SJSA1 (cell line): ENCODE measurements at places on chromosomes 3 and 15.
A peak's percentile ranks its signal among the peaks of the same experiment; 100 is the strongest.

- DNase-seq: no peak
Observed at GRCh38 chr3:127014536-127015281, 31.8 kb downstream of the PLXNA1 start.

DNA sequence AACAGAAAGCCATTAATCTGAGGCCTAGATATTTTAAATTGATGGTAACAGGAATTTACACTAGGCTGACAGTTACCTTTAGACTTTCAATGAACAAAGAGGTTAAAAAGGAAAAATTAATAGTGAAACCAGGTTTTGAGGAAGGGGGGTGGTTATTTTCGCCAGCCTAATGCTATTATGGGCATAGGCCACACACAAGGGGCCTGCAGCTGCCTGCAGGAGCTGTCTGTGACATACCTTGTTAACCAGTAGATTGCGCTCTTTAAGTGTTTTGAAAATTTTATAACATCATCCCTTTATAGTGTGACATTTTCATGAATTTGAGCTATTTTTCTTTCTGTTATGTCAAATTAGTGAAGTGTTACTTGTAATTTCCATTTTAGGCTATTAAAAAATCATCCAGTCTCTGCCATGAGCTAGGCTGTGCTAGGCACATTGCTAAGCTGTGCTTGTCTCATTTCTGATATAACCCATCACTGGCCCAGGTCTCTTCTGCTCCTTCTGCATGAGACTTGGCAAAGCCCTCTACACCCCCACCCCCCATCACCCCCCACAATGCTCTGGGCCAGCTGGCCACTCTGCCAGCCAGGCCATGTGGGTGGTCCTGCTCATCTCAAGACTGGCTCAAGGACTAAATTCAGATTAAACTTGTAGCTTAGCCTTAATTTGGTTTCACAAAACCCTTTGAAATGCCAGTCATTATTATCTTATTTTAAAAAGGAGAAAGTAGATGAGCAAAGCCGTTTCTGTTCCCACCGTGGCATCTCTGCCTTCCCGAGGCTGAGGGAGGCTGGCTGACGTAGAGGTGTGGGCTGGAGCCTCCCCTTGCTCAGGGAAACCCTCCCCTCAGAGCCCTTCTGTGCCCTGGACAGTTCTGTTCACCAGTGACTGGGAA, 48.4 kb upstream of the SEC22A start:
- DNase-seq: peak; percentile 66

DNA sequence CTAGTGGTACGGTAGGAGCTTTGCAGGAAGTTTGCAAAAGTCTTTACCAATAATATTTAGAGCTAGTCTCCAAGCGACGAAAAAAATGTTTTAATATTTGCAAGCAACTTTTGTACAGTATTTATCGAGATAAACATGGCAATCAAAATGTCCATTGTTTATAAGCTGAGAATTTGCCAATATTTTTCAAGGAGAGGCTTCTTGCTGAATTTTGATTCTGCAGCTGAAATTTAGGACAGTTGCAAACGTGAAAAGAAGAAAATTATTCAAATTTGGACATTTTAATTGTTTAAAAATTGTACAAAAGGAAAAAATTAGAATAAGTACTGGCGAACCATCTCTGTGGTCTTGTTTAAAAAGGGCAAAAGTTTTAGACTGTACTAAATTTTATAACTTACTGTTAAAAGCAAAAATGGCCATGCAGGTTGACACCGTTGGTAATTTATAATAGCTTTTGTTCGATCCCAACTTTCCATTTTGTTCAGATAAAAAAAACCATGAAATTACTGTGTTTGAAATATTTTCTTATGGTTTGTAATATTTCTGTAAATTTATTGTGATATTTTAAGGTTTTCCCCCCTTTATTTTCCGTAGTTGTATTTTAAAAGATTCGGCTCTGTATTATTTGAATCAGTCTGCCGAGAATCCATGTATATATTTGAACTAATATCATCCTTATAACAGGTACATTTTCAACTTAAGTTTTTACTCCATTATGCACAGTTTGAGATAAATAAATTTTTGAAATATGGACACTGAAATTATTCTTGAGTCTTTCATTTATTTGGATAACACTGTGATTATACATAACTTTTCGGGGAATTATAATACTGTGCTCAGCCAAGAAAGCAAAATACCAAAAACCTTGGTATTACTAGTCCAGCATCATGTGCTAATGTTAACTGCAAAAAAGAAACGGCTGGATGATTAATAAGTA, 2.2 kb downstream of the SOX2 start:
- DNase-seq: no peak

- no peak for DNase-seq
Observed at GRCh38 chr3:177332955-177333354, 135.7 kb upstream of the TBL1XR1 start.

DNA sequence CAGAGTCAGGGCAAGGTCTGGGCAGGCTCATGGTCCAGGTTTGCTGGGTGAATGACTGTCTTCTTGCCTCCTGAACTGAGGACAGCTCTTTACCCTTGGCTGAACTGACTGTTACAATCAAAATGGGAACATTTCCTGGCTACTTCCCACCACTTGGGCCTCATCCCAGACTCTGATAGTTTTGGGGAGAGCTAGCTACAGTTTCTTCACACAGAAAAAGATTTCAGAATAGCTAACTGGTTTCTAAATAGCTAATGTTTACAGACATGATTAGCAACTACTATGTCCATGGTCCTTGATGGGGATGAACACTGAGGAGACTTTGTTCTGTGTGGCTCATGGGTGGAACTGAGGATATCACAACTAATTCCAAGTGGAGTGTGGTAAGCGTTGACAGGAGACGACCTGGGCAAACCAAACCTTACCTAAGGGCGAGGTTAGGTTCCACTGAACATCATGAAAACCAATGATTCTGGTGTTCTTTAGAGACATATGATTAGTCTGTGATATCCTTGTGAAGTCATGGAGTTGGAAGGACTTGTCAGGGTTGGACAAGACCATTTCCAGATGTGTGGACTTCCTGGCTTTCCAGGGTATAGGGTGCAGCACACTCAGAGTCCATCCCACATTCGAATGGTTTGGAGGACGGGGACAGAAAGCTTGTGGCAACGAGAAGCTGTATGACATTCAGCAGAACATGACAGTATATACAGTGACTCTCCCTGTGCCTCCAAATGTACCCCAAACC, 7.3 kb downstream of the ALPK3 start:
- DNase-seq: no peak

GRCh38 chr3:185583925-185584324, 2.2 kb upstream of the SENP2 start:
- DNase-seq: no peak

- no peak for DNase-seq
Observed at GRCh38 chr15:74328331-74329056, 39.0 kb downstream of the CYP11A1 start.

DNA sequence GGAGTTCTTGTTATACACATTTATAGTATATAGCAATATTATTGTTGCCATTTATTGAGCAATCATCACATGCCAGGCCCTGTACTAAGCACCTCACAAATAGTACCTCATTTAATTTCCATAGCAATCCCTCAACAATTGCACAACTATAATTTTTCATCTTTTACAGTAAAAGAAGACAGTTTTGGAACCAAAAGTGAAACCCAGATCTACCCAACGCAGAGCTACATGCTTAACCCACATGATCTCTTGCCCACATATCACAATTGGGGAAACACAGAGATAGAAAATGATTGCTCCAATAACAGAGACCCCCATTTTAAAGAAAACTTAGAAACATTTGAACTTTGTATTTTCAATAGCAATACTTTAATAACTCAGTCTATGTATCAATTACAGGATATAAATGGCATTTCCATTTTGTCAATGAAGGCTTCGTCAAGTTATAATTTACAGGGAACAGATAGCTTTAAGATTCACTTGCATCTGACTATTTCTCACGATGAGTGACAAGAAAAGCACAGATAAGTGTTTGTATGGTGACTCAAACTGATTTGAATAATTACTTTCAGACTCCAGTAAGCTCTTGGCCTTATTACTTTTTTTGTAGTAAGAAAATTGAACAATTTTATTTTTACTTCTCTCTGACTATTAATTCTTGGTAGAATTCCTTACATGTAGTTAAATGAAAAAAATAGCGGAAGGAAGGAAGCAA, 38.7 kb upstream of the CCDC50 start:
- DNase-seq: no peak

DNA sequence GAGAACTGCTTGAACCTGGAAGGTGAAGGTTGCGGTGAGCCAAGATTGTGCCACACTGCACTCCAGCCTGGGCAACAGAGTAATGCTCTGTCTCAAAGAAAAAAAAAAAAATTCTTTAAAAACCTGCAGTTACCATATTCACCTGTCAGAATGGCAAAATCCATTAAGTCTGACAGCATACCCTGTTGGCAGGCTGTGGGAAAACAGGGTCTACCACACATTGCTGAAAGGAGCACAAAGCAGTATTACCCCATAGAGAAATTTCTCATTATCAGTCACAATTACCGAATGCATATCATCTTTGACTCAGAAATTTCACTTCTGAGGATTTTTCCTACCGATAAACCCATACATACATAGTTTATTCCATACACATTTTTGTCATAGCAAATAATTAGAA, 264.1 kb upstream of the SLCO3A1 start:
- no peak for DNase-seq

GRCh38 chr15:64112904-64113303, 17.1 kb downstream of the SNX1 start:
- no peak for DNase-seq
